NCI-H524 (cell line): ENCODE measurements at places on chromosomes 16 and 17.

DNA sequence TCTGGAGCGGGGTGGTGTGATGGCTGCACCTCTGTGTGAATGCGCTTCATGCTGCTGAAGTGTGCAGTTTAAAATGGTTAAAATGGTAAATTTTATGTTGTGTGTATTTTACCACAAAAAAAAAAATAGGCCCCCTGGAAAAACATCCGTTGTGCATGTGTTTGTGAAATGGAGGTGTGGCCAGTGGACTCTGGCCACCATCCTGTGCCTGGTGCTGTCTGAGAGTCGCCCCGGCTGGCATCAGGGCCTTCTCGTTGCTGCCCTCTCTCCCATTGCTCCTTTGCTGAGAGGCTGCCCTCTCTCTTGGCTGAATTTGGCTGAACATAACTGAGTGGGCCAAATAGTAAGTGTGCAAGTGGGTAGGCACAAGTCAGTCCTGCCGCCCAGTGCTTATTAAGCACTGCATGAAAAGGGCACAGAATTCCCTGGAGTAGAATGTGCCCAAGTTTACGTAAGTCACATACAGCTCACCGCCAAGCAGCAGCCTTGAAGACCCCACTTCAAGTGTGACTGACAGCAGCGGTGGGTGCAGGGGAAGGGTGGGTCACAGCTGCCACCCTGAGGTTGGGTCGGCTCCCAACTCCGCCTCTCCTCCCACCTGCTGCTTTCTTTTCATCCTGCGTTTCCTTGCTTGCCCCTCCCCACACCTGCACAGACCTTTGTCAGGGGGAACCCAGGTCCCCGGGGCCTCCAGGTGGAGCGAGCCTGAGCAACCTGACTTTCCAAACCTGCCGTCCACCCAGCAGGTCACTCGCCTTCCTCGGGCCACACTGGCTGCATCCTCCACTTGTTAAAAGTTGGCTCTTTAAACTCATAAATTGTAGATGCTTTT, 46.8 kb downstream of the FOXK2 start:
- no peak for DNase-seq

DNA sequence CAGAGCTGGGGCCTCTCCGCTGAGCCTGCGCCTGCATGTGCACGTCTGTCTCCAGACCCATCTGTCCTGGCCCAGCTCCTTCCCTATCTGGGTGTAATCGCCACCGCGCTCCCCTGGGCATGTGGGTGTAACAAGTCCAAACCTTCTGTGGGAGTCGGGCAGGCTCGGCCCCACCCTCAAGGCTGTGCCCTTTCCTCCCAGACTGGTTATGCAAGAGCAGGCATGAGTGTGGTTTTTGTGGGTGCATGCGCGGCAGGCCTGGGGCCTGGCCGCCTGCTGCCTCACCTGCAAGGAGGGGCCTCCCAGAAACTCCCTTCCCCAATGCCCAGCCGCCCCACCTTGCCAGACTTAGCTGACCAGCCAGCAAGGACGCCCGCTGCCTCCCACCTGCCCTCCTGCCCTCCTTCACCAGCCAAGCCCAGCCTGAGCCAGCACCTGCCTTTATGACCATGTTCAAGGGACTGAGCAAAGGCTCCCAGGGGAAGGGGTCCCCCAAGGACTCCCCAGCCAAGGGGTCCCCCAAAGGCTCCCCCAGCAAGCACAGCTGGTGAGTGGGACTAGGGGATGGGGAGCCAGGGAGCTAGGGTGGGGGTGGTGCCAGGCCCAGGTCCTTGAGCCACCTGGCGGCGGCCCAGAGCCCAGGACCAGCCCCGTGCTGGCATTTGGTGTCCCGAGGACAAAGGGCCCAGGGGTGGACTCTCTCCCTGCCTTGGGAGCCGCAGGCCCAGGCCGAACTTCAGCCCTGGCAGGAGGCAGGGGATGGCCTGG, at the start of gene EVPLL:
Gene EVPLL, plus strand, starts transcription at position 342 of the 768 bp plus-strand sequence. CDS start 3,160 bp downstream, outside the sequence.
- peak; percentile 46 for DNase-seq

DNA sequence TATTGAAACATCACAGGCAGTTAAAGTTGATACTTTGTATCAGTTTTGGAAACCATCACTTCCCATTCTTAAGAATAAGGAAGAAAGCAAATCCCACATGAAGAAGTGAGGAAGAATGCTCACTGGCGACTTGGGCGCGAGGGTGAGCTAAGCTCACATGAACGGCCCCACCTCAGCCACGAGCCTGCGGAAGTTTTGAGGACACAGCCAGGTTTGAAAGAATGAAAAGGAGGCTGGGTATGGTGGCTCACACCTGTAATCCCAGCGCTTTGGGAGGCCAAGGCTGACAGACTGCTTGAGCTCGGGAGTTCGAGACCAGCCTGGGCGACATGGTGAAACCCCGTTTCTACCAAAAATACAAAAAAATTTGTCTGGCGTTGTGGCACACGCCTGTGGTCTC, 110.3 kb upstream of the CHMP6 start:
- no peak for DNase-seq

- no peak for DNase-seq
Observed at GRCh38 chr16:635573-636205, 416 bp downstream of the METTL26 start.

GRCh38 chr16:31700530-31701388, 172.8 kb upstream of the ZNF267 start:
- DNase-seq: peak; percentile 85
